ENCODE measurements at places on chromosomes 4 and X.

DNA sequence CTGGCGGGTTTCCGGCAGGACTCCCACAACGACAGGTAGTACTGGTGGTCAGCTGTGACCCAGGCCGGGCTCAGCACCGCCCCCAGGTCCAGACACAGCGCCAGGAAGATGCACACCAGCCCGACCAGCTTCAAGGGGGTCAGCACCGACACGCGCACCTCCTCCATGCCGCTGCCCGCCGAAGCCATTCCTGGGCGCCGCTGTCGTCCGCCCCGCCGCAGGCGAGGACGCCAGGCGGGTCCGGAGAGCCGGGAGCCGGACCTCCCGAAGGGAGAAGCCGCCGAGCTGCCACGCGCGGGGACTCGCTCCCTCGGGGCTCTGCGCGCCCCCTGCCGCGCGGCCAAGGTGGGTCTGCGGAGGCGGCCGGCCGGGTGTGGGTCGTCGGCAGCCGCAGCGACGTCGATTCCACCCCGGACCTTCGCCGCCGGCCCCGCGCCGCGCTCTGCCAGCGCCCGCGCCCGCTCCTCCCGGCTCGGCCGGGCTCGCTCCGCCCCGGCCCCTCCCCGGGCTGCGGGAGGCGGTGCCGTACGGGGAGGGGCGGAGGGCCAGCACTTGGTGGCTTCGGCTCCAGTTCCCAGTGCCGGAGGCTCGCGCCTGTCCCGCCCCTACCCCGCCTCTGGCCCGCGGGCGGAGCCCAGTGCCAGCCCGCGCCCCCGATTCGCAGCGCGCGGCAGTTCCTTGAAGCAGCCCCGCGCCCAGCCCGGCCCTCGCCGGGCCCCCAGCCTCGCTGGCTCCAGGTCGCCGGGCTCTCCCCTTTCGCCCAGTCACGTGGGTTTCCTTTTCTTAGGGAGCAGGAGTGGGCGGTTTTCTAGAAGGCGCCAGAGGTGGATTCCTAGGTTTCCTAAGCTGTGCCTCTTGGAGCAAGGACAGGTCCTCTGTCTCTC lies at the start of gene TMEM47:
Gene TMEM47 (minus strand): TSS at position 444 of the 884 bp plus-strand sequence. CDS start 256 bp downstream, at position 188.
- H3K36me3 ChIP-seq: no peaks in the 10 kb centered on the region
- no peak within 1 kb of the TSS for H3K27ac ChIP-seq
- H3K4me1 ChIP-seq: peaks cover 14% of the 10 kb centered on the region
- peak; percentile 18 for DNase-seq
- peaks cover 21% of the 10 kb centered on the region for H3K27me3 ChIP-seq

DNA sequence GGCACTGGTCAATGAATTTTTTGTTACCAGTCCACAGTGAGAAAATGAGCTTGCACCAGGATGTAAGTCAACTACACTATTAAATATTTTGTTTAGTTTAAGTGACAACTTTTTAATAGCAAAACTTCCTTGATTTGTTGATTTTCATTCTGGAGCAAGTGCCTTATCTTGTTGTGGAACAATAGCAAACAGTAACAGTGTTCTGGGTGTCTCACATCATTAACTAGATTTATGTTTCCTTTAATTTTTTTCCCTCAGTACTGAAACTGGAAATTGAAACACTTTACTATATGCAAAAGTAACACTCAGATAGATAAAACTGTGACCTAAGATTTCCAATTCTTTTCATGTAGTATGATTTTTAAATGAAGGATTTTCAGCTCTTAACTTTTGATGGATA lies 80.1 kb downstream of the GALNT7 start:
- no peaks in the 10 kb centered on the region for H3K27me3 ChIP-seq
- DNase-seq: no peak
- peaks cover 7% of the 10 kb centered on the region for H3K36me3 ChIP-seq
- no peaks in the 10 kb centered on the region for H3K4me1 ChIP-seq

- DNase-seq: no peak
- H3K4me3 ChIP-seq: no peak overlapping the region
- no peaks in the 10 kb centered on the region for H3K4me1 ChIP-seq
- no peak overlapping the region for H3K27ac ChIP-seq
- H3K27me3 ChIP-seq: no peaks in the 10 kb centered on the region
Measured at GRCh38 chr4:124325690-124326089, 386.8 kb downstream of the ANKRD50 start.

DNA sequence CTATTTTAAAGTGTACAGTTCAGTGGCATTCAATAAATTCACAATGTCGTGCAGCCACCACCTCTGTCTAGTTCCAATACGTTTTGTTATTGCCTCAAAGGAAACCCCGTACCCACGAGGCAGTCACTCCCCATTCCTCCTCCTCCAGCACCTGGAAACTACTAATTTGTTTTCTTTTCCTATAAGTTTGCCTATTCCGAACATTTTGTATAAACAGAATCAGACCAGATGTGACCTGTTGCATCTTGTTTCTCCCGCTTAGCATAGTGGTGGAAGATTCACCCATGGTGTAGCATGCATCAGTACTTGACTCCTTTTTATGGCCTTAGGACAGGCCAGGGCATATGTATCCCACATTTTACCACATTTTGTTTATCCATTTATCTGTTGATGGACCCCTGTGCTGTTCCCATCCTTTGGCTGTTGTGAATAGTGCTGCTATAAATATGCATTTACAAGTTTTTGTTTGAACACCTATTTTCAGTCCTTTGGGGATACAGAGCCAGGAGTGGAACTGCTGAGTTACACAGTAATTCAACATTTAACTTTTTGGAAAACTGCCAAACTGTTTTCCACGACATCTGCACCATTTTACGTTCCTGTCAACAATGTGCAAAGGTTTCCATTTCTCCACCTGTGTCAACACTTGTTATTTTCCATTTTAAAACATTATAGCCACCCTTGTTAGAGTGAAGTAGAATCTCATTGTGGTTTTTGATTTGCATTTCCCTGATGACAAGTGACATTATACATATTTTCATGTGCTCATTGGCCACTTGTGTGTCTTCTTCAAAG lies 57.8 kb upstream of the STX18 start:
- H3K27ac ChIP-seq: no peak overlapping the region
- no peak for DNase-seq
- H3K4me1 ChIP-seq: no peaks in the 10 kb centered on the region
- H3K4me3 ChIP-seq: no peak overlapping the region
- no peaks in the 10 kb centered on the region for H3K27me3 ChIP-seq

GRCh38 chr4:169024762-169025161 lies 14.7 kb upstream of the CBR4 start:
- no peak overlapping the region for H3K27ac ChIP-seq
- no peak overlapping the region for H3K4me3 ChIP-seq

DNA sequence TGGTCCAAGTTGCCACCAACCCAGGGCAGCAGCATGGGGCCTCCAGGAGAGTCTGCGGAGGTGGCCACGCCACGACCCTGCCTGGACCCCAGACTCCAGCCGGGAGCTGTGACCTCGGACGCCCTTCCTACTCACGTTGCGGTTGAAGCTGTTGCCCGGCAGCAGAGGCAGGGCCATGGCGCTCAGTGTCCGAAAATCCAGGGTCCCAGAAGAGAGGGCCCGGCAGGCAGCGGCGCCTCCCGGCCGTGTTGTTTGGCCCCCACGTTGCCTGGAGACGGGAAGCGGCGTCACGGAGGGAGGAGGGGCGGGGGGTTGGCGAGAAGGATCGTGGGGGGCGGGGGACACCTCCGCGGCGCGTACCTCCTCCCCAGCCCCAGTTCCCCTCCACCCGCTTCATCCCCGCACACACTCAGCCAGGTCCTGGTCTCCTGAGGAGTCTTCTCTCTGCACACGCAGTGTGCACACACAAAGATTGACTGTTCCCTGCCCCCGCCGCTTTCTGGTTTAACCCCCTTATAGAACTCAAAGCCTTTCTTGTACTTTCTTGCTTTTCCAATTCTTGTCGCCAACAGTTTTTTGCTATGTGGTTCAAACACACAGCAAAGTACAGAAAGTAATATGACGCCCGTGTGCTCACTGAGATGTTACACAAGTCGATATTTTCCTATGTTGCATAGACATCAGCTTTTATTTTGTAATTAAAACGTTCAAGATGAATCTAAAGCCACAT lies at the start of gene EFHC2:
Gene EFHC2 (minus strand): TSS at position 261 of the 730 bp plus-strand sequence. CDS start 84 bp downstream, at position 177.
- H3K4me3 ChIP-seq: peak within 1 kb of the TSS; percentile 80
- H3K27me3 ChIP-seq: no peaks in the 10 kb centered on the region
- no peaks in the 10 kb centered on the region for H3K36me3 ChIP-seq
- peak within 1 kb of the TSS; percentile 99 for H3K27ac ChIP-seq

GRCh38 chrX:124358800-124359383 lies 12.5 kb downstream of the SH2D1A start:
- no peaks in the 10 kb centered on the region for H3K27me3 ChIP-seq
- DNase-seq: no peak
- peaks cover 62% of the 10 kb centered on the region for H3K4me1 ChIP-seq
- peak overlapping the region; percentile 90 for H3K27ac ChIP-seq

- DNase-seq: no peak
- no peaks in the 10 kb centered on the region for H3K36me3 ChIP-seq
- H3K4me3 ChIP-seq: no peak overlapping the region
- no peaks in the 10 kb centered on the region for H3K4me1 ChIP-seq
Measured at GRCh38 chr4:2340272-2341061, 78.0 kb downstream of the ZFYVE28 start.

GRCh38 chr4:37245391-37245954 lies 930 bp downstream of the NWD2 start:
- H3K36me3 ChIP-seq: no peaks in the 10 kb centered on the region
- H3K27ac ChIP-seq: no peak overlapping the region
- H3K4me3 ChIP-seq: no peak overlapping the region
- no peak for DNase-seq

DNA sequence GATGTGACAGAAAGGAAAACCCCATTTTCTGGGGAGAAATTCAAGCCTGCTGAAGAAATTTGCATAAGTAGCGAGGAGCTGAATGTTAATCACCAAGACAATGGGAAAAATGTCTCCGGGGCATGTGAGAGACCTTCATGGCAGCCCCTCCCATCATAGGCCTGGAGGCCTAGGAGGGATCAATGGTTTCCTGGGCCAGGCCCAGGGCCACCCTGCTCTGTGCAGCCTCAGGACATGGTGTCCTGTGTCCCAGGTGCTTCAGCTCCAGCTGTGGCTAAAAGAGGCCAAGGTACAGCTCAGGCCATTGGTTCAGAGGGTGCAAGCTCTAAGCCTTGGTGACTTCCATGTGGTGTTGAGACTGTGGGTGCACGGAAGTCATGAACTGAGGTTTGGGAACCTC lies 31.2 kb downstream of the ETDB start:
- peaks cover 17% of the 10 kb centered on the region for H3K27me3 ChIP-seq
- H3K4me1 ChIP-seq: peaks cover 6% of the 10 kb centered on the region
- no peak overlapping the region for H3K4me3 ChIP-seq
- H3K36me3 ChIP-seq: no peaks in the 10 kb centered on the region
